Activated naive CD8-positive, alpha-beta T cell treated with anti-CD3 and anti-CD28 coated beads, Interleukin-2, amount 50 U/mL, for 24 hours (primary cell): ENCODE measurements at places on chromosomes 16 and 17.
A peak's percentile ranks its signal among the peaks of the same experiment; 100 is the strongest.

GRCh38 chr16:76634847-76635697 is 357.9 kb downstream of the CNTNAP4 start:
- H3K4me3 ChIP-seq, result no peak overlapping the region
- peaks cover 1% of the 10 kb centered on the region for H3K27me3 ChIP-seq
- no peaks in the 10 kb centered on the region for H3K4me1 ChIP-seq
- no peaks in the 10 kb centered on the region for H3K36me3 ChIP-seq
- H3K27ac ChIP-seq, result no peak overlapping the region

GRCh38 chr17:55448681-55449080 is 27.0 kb upstream of the MMD start:
- H3K36me3 ChIP-seq, result no peaks in the 10 kb centered on the region
- H3K27ac ChIP-seq, result no peak overlapping the region
- no peak overlapping the region for H3K4me3 ChIP-seq
- H3K4me1 ChIP-seq, result peaks cover 7% of the 10 kb centered on the region
- peaks cover under 1% of the 10 kb centered on the region for H3K27me3 ChIP-seq

GRCh38 chr17:5516060-5516792 is 29.9 kb downstream of the MIS12 start:
- H3K4me3 ChIP-seq, result no peak overlapping the region
- DNase-seq, result no peak
- peaks cover 26% of the 10 kb centered on the region for H3K4me1 ChIP-seq
- H3K36me3 ChIP-seq, result peaks cover 37% of the 10 kb centered on the region
- no peaks in the 10 kb centered on the region for H3K27me3 ChIP-seq

DNA sequence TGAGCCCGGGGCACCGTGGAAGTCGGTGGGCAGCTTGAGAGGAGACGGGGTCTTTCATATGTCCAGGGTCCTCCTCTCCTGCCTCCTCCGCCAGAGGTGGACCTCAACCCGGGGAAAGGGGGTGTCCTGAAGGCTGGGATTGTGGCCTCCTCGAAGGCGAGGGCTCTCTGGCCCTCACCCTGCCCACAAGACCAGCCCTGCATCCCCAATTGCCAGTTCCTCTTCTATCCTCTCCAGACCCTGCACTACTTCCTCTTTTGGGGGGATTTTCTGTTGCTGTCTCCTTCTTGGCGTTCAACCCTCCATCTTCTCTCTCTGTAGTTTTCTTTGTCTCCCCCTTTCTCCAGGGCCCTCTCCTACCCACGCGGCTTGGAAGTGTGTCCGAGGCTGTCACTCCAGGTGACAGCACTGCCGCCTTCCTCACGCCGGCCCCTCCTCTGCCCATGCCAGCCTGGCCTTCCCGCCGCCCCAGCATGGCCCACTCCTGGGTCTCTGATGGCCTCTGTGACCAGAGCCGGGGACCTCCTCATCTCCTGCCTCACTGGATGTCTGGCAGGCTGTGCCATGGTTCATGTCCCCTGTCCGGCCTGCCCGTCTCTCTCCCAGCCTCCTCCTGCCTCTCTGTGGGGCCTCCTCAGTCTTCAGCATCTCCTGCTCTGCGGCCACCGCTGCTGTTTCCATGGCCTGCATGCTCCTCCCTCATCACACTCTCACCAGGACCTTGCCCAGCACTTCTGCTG is 2.4 kb upstream of the ITGAX start:
- peaks cover 64% of the 10 kb centered on the region for H3K4me1 ChIP-seq
- DNase-seq, result no peak
- peaks cover 2% of the 10 kb centered on the region for H3K27me3 ChIP-seq
- H3K36me3 ChIP-seq, result no peaks in the 10 kb centered on the region
- peak overlapping the region; percentile 63 for H3K27ac ChIP-seq
- H3K4me3 ChIP-seq, result peak overlapping the region; percentile 27

DNA sequence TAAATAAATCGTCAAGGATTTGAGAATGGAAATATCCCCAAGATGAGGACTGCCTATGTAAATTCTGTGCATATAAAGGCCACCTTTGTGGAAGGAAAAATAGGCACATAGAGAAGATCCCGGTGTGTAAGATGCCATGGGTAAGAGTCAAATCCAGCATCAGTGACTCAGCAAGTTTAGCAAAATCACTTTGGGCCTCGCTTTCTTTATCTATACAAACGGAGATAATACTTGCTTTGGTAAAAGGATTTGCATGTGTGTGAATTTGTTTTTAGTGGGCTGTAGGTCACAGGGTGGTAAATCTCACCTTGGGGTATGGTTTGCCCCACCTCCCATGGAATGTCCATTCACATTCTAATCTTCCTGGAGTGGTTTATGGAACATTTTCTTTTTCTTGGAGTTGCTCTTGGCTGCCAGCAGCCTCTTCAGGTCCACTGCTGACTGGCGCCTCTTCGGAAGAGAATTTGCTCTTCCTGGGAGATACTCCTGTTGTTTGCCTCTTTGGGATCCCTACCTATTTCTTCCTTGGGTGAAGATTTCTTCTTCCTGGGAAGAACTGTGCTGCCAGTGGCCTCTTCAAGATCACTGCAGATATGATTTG is 587.6 kb downstream of the CDH11 start:
- DNase-seq, result no peak
- no peaks in the 10 kb centered on the region for H3K27me3 ChIP-seq
- no peaks in the 10 kb centered on the region for H3K36me3 ChIP-seq
- no peak overlapping the region for H3K27ac ChIP-seq

- H3K36me3 ChIP-seq, result no peaks in the 10 kb centered on the region
- no peak overlapping the region for H3K27ac ChIP-seq
- peak; percentile 71 for DNase-seq
- H3K4me1 ChIP-seq, result no peaks in the 10 kb centered on the region
- no peak overlapping the region for H3K4me3 ChIP-seq
Observed at GRCh38 chr17:61416540-61417363, 17.1 kb downstream of the TBX2 start.

GRCh38 chr17:933312-934073 is 46.1 kb downstream of the NXN start:
- H3K27me3 ChIP-seq, result peaks cover under 1% of the 10 kb centered on the region
- H3K27ac ChIP-seq, result no peak overlapping the region
- no peaks in the 10 kb centered on the region for H3K4me1 ChIP-seq
- no peaks in the 10 kb centered on the region for H3K36me3 ChIP-seq

DNA sequence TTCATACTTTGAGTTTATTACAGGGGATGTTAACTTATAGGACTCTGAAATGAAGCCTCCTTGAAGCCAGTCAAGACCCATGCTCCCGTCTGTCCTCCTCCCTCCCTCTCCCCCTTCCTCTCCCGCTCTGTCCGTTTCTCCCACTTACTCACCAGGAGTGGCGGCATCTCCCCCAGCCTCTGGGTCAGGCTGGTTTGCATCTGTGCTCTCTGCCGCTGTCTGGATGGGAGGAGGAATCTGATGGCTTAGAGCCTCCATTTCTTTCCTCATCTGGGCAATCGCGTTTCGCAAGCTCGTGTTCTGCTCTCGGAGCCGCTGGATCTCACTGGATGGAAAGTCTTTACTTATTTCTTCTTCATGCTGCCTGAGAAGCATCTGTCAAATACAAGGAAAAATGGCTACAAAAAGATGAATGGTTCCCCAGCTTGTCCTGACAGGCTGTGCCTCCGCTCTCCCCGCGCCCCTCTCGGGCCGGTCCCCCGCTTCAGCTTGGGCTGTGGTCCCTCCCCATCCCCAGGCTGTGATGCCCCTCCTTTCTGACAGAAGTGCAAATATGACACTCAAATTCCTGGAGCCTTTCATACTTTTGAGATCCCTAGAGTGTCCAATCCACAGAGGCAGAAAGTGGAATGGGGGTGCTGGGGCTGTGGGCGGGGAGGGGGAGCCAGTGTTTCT is 40.0 kb downstream of the CCDC57 start:
- H3K36me3 ChIP-seq, result peaks cover 34% of the 10 kb centered on the region
- no peak overlapping the region for H3K27ac ChIP-seq
- H3K4me3 ChIP-seq, result no peak overlapping the region
- H3K4me1 ChIP-seq, result no peaks in the 10 kb centered on the region
- DNase-seq, result no peak
- no peaks in the 10 kb centered on the region for H3K27me3 ChIP-seq

- peak; percentile 73 for DNase-seq
- H3K4me1 ChIP-seq, result peaks cover 43% of the 10 kb centered on the region
- H3K4me3 ChIP-seq, result peak overlapping the region; percentile 78
- peak overlapping the region; percentile 64 for H3K27ac ChIP-seq
- H3K27me3 ChIP-seq, result no peaks in the 10 kb centered on the region
Observed at GRCh38 chr17:78168903-78169793, 767 bp downstream of the SYNGR2 start.

GRCh38 chr17:11404431-11405276 is 163.6 kb downstream of the SHISA6 start:
- no peaks in the 10 kb centered on the region for H3K4me1 ChIP-seq
- H3K36me3 ChIP-seq, result no peaks in the 10 kb centered on the region
- no peak overlapping the region for H3K4me3 ChIP-seq
- no peak for DNase-seq
- no peaks in the 10 kb centered on the region for H3K27me3 ChIP-seq

GRCh38 chr16:1539720-1540555 is 6.5 kb downstream of the TMEM204 start:
- no peak overlapping the region for H3K4me3 ChIP-seq
- peaks cover 30% of the 10 kb centered on the region for H3K36me3 ChIP-seq
- H3K27me3 ChIP-seq, result no peaks in the 10 kb centered on the region
- H3K4me1 ChIP-seq, result peaks cover 73% of the 10 kb centered on the region
- H3K27ac ChIP-seq, result peak overlapping the region; percentile 40

- no peak for DNase-seq
- H3K4me1 ChIP-seq, result peaks cover 2% of the 10 kb centered on the region
- H3K4me3 ChIP-seq, result no peak overlapping the region
- H3K36me3 ChIP-seq, result no peaks in the 10 kb centered on the region
- H3K27me3 ChIP-seq, result peaks cover 9% of the 10 kb centered on the region
- H3K27ac ChIP-seq, result no peak overlapping the region
Observed at GRCh38 chr16:80265624-80266306, 275.0 kb upstream of the DYNLRB2 start.

- H3K27me3 ChIP-seq, result no peaks in the 10 kb centered on the region
- no peaks in the 10 kb centered on the region for H3K36me3 ChIP-seq
- H3K4me1 ChIP-seq, result peaks cover 84% of the 10 kb centered on the region
- peak overlapping the region; percentile 78 for H3K4me3 ChIP-seq
- H3K27ac ChIP-seq, result peak overlapping the region; percentile 83
Observed at GRCh38 chr16:57537581-57538234, 1.3 kb upstream of the CCDC102A start.

DNA sequence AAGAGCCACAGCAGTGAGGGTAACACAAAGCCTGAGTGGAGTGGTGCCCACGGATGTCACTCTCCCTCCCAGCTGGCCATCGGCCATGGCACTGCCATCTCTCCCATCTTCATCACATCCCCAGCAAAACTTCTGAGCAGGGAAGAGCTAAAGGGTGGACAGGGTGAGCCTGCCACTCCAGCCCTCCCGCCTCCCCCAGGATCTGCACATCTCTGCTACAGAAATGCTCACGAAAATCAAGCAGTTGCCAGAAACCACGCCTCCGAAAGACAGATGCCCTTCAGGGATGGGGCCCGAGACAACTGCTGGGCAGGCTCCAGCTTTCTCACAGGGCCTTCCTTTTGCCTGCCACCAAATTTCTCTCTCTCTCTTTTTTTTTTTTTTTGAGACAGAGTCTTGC is 3.6 kb downstream of the GRIN2C start:
- no peak overlapping the region for H3K4me3 ChIP-seq
- peaks cover 8% of the 10 kb centered on the region for H3K4me1 ChIP-seq
- peaks cover 66% of the 10 kb centered on the region for H3K27me3 ChIP-seq
- H3K27ac ChIP-seq, result no peak overlapping the region
- H3K36me3 ChIP-seq, result no peaks in the 10 kb centered on the region

DNA sequence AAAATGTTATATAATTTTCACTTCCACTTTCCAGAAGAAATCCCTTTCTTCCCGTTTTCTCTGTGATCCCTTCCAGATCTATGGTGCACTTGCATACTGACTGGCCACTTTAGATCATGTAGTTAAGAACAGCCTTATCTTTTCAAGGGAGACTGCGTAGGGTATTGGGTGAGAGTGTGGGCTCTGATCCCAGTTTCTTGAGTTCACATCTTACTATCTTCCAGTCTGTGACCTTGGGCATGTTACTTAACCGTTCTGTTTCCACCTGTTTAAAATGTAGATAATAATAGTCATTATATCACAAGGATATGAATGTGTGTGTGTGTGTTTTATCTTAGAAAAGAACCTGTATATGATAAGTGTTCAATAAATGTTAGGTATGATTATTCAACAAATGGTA is 83.7 kb downstream of the TANGO6 start:
- H3K4me1 ChIP-seq, result no peaks in the 10 kb centered on the region
- H3K4me3 ChIP-seq, result no peak overlapping the region
- DNase-seq, result no peak
- no peak overlapping the region for H3K27ac ChIP-seq

DNA sequence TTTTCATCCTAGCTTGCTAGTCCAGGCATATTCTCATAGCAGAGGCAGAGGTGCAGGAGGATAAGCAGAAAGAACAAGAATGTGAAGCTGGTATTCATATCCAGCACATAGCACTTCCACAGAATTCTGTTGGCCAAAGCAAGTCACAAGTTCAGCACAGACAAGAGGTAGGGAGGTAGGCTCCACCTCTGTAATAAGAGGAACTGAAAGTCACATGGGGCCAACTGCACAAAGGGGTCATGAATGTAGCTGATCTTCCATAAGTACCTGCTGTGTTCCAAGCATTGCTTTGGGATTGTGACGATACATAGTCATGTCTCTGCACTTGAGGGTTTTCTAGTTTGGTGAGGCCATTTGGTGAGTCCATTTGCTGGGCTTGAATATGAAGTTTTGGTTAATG is 110.8 kb upstream of the MPHOSPH6 start:
- no peak overlapping the region for H3K4me3 ChIP-seq
- H3K27ac ChIP-seq, result no peak overlapping the region
- H3K27me3 ChIP-seq, result peaks cover 3% of the 10 kb centered on the region
- H3K36me3 ChIP-seq, result no peaks in the 10 kb centered on the region

- no peaks in the 10 kb centered on the region for H3K4me1 ChIP-seq
- DNase-seq, result no peak
- H3K27ac ChIP-seq, result no peak overlapping the region
- no peaks in the 10 kb centered on the region for H3K36me3 ChIP-seq
- no peak overlapping the region for H3K4me3 ChIP-seq
Observed at GRCh38 chr17:60559659-60559994, 33.6 kb upstream of the APPBP2 start.
